ENCODE measurements at places on chromosomes 12 and 14.
A peak's percentile ranks its signal among the peaks of the same experiment; 100 is the strongest.

- DNase-seq: peak; percentile 96
These were observed 199.7 kb upstream of the CPNE8 start for GRCh38 chr12:39105111-39105510.

DNA sequence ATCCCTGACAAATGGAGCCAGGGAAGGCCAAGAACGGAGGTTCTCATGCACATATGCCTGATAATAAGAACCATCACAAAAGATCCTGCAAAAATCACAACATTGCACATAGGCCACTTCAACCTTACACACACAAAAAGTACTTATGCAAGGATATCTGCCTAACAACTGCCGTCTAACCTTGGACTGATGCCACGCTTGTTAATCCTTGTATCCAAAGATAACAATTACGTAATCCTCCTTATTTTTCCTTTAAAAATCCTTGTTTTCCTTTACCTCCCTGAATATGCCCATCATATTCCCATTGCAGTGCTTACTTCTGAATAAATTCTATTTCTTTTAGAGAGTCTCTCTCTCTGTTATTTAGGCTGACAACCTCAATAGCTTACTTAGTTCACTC lies 59.5 kb downstream of the TMEM116 start:
- DNase-seq: no peak

DNA sequence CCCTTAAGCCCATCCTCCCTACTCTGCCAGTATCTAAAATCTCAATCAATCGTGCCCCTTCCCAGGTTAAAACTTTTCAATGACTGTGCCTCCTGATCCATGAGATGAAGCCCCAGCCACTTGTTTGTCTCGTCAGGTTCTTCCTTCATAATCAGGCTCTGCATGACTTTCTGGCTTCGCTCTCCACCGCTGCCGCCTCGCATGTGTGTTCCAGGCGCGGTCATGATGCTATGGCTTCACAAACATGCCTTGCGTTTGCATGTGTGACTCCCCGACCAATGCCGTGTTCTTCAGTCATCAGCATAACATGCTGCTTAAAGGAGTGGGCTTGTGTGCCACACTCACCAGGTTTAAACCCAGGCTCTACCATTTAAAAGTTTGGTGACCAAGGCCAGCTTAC lies 5.0 kb upstream of the C1RL start:
- no peak for DNase-seq

DNA sequence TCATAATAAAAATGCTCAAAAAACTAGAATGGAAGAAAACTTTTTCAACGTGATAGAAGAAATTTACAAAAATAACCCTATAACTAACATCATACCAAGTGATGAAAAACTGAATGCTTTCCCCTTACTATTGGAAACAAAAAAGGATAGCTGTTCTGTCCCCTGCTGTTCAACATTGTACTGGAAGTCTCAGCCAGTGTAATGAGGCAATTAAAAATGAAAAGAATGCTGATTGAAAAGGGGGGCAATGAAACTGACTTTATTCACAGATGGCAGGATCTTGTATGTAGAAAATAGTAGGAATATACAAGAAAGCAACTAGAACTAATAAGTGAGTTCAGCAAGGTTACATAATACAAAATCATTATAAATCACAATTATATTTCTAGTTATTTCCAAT lies 337.9 kb upstream of the KITLG start:
- DNase-seq: no peak

GRCh38 chr14:70280931-70281330 lies 78.6 kb downstream of the COX16 start:
- DNase-seq: no peak

DNA sequence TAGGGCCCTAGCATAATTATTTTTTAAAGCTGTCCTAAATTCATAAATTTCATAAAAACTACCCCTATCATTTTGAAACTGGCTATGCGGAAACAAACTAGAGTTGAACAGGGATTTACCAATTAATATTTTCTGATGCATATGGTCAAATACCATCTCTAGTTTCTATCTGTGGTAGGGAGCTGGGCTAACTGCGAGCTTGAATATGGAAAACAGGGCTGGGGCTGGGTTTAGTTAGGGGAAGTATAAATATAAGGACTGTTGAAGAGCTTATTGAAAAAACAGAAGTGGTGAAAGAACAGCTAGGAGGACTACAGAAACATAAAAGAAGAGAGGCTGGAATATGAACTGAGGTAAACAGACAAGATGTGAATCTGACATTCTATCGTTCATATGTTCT lies 91.8 kb downstream of the SLC38A1 start:
- DNase-seq: no peak

DNA sequence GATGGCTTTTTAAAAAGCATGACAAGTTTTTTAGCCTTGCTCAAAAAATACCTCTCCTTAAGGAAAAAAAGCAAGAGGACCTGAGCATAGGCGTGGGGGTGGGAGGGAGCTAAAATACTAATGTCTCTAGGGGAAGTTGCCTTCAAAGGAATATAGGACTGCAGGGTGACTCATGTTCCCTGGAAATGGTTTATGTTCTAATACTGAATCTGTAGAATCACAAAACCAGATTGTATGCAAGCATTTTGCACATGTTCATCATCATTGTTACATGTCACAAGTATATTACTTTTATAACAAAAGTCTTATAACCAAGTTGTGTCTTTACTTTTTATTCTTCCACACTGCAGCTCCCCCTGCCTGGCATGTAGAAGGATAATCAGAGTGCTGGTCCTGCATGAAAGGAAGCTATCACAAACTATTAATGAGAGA lies 36.6 kb downstream of the GPR135 start:
- peak; percentile 60 for DNase-seq

DNA sequence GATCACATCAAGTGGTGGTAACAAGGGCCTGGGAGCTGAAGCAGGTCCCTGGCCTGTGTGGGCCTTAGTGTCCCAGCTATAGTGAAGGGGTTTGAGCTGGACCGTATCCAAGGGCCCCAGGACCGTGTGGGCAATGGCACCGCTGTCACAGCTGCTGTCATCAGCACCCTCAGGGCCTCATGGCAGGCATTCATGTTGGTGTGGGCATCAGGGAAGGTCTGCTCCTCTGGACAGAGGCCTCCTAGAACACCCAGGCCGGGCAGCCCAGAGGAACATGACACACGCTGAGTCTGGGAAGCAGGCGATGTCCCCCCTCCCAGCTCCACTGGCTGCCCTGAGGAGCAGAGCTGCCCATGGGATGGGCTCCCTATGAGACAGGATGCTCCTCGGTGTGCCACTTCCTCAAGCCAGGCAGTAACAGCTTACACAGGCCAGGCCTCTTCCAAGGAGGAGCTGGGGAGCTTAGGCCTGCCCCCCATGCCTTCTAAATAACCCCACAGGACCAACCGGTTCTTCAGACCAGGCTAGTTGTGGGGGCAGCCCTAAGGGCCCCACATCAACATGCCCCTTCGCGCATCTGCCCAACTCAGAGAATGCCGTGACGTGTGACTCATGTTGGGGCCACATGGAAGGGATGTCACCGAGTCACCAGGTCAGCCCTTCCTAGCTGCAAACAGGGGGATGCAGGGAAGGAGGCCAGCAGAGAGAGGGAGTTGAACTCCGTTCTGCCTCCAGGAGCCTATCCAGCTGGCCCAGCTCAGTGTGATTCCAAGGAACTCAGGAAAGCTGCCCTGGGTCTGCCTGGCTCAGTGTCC lies 80.4 kb downstream of the PITPNM2 start:
- DNase-seq: no peak

DNA sequence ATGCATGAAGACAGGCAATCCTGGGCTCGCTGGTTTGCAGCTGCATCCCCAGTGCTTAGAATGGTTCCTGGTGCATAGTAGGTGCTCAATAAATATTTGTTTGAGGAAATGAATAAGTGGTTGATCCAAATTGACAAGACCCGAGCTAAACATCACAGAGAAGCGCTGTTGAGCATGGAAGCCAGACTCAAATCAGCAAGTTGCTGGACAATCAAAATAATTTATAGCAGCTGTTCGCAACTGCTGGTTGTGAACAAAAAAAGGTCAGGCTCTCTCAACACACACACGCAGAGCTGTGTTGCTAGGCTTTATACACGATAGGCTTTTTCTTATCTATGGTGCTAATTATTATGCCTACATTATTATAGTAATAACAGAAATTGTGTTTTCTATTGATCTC lies 190.2 kb downstream of the TBX5 start:
- DNase-seq: no peak

- DNase-seq: no peak
These were observed 199.1 kb downstream of the SLC5A8 start for GRCh38 chr12:101010896-101011295.

GRCh38 chr12:84694116-84694515 lies 218.5 kb downstream of the SLC6A15 start:
- peak; percentile 68 for DNase-seq

- peak; percentile 43 for DNase-seq
These were observed 16.4 kb downstream of the BBOF1 start for GRCh38 chr14:74035556-74035955.

- no peak for DNase-seq
These were observed 15.5 kb upstream of the CHGA start for GRCh38 chr14:92907316-92907911.

DNA sequence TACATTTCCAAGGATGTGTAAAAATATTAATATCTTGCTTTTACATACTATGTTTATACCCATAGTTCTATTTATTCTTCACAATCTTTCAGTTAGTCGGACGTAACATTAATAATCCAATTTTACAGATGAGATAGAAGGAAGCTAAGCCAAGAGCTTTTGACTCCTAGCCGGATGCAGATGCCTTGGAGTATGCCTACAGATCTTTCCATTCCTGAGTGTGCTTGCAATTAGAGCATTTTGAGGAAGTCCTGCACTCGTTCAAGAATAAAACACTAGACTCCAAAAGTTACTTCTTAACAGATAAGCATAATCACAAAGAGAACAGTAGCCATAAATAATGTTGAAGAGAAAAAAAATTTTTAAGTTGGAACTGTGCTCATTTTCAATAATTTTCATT lies 337.6 kb upstream of the CLEC14A start:
- no peak for DNase-seq

DNA sequence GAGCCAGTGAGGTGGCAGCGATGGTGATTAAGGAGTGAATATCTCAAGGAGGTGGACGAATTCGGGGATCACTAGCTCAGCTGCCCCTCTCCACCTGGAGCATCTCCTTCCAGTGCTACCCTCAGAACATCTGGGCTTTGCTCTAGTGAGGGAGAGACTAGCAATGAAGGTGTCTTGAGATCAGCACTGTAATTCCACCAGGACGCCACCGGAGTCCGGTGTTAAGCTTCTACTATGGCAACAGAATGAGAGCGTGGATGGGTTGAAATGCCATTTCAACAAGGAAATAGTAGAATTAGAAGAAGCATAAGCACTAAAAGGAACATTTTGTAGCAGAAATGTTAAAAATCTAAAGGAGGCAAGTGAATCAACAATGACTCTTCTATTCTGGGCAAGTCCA lies 61.1 kb downstream of the NTF3 start:
- DNase-seq: no peak

DNA sequence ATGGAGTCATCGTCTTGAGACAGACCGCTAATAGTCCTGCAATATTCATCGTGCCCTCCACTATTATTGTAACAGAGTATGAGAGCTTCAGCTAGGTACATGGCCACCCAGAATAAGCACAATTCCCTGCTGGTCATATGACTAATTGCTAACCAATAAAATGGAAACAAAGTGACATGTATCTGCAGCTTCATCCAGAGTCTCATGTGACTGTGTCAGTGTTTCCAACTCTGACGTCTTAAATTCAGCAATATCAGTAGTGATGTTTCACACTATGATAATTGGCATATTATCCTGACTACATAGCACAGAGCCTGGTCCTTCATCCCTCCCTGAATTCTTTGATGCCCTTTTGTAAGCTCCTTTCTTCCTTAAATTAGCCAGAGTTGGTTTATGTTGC lies 167.4 kb downstream of the RPS29 start:
- DNase-seq: no peak

DNA sequence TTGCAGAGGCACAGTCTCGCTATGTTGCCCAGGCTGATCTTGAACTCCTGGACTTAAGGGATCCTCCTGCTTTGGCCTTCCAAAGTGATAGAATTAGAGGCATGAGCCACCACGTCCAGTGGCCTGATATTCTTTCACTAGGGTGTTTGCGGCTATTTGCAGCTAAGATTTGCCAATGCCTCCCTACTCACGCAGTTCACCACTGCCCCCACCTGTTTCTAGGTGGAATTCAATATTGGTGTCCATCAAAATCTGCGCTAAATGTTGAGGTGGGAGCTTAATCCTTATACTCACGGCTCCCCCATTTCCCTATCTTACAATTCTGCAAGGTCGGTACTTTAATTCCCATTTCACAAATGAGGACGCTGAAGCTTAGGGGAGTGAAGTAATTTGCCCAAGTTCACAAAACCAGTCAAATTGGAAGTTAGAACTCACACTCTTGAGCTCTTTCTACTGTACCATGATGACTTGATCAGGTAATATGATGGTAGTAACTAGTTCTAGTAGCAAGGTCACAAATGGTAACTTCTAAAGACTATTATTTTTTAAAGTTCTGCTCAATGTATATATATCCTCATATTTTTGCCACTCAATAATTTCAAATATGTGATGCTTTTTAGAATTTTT lies 22.1 kb upstream of the LRRC9 start:
- peak; percentile 4 for DNase-seq

- peak; percentile 71 for DNase-seq
These were observed 731 bp upstream of the PCNX4 start for GRCh38 chr14:60090864-60091519.

DNA sequence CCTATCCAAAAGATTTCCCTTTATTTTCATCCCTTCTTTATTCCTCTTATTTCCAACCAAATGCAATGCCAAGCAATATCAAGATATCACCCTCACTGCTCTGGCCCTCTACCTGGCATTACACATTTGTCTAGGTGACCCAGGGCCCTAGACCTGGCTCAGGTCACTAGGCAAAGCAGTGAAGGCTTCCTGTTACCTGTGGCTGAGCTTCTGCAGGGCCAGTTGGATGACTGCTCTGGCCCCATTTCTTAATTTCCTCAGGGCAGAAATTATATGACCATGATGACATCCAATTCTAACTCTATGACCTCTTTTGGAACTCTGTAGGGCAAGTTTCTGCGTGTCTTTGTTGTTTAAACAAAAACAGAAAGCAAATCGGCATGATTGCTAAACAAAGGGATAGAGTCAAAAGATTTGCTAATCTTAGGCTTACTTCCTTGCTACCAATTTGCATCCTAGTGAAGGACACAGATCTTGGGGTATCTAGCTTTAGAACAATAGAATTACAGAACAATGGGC lies 7.4 kb upstream of the CCDC198 start:
- DNase-seq: no peak

GRCh38 chr14:63981569-63981968 lies 128.8 kb downstream of the SYNE2 start:
- DNase-seq: no peak

Measured in astrocyte (in vitro differentiated cells and primary cell).